ENCODE measurements at places on chromosomes 7 and 10. TPM values are rescaled to one million over a fixed set of nuclear protein-coding genes. Genes with fewer than 3 reads are reported as not detected.

DNA sequence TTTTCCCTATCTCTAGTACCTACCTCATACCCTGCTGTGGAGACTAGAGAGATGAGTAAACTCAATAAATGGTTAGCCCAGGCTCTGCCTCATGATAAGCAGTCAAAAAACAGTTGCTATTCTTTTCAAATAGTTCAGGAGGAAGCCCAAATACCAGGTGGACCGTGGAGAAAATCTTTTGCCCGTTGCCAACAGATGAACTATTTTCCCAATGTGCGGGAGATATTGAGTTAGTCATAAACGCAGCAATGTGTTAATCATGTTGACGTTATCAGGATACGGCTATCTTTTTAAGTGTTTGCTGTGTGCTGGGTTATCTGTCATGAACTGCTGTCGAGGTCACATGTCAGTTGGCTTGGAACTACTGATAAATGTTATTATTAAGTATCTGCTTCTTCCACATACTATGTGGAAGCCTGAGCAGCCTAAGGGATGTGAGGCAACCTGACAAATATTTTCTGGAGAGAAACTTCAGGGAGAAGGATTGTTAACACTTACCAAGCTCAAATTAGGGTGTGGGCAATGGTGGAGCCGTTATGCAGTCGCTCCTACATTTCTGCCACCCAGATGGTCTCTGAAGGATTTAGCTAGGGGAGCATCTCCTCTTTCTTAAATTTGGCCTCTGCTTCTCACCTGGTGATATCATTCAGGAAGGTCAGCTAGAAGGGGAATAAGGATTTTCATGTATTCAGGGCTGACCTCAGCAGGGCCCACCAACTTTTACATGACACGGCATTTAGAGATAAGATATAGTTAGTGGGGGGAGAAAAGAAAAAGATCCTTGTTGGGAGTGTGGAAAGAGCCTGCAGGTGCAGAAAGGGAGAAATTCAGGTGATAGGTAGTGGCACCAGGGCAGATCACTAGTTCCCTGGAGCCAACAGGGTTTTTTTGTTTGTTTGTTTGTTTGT is 33.5 kb upstream of the SLC26A3 start:
- no peak overlapping the region for H3K4me3 ChIP-seq
- no peak for DNase-seq
- H3K36me3 ChIP-seq, result no peaks in the 10 kb centered on the region
- no peaks in the 10 kb centered on the region for H3K4me1 ChIP-seq
- 0 out of 2 replicates have a peak, but pooled peaks cover 6% of the 10 kb centered on the region for H3K27me3 ChIP-seq
- H3K27ac ChIP-seq, result no peak overlapping the region

DNA sequence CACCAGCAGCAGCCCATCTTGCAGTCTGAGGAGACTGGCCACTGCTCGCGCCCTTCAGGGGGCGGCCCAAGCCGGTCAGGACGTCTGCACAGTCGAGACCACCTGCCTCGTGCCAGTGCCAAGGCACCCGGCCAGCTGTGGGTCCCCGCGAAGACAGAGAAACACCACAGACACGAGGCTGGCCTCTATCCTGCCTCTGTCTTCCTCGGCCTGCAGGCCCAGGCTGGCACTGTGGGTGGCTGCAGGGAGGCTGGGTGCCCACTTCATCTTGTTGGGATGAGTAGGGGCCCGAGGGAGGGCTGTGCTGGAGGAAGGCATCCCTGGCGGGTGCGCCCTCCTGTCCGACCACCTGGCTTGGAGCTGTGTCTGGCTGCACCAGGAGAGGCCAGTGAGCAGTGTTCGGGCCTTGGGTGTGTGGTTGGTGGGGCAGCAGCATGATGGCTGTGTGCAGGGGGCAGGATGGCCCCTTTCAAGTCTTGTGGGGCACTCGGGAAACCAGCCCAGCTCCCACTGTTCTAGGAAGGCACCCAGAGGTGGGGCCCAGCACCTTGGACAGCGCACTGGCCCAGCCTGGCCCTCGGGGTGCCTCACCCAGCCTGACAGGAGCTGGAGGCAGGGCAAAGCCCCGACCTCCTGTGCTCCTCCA is 7.3 kb downstream of the DPYSL4 start:
- H3K36me3 ChIP-seq, result no peaks in the 10 kb centered on the region
- H3K27me3 ChIP-seq, result peaks cover 2% of the 10 kb centered on the region
- no peaks in the 10 kb centered on the region for H3K4me1 ChIP-seq
- H3K27ac ChIP-seq, result no peak overlapping the region
- peak; percentile 9 for DNase-seq

- peak; percentile 79 for DNase-seq
- H3K27ac ChIP-seq, result no peak overlapping the region
- H3K27me3 ChIP-seq, result no peaks in the 10 kb centered on the region
- peaks cover 17% of the 10 kb centered on the region for H3K4me1 ChIP-seq
- H3K4me3 ChIP-seq, result no peak overlapping the region
- H3K36me3 ChIP-seq, result peaks cover 6% of the 10 kb centered on the region
Measured at GRCh38 chr7:1058821-1059199, 14.5 kb downstream of the GPR146 start.

The MYPN gene
- 0.39 TPM for total RNA-seq

DNA sequence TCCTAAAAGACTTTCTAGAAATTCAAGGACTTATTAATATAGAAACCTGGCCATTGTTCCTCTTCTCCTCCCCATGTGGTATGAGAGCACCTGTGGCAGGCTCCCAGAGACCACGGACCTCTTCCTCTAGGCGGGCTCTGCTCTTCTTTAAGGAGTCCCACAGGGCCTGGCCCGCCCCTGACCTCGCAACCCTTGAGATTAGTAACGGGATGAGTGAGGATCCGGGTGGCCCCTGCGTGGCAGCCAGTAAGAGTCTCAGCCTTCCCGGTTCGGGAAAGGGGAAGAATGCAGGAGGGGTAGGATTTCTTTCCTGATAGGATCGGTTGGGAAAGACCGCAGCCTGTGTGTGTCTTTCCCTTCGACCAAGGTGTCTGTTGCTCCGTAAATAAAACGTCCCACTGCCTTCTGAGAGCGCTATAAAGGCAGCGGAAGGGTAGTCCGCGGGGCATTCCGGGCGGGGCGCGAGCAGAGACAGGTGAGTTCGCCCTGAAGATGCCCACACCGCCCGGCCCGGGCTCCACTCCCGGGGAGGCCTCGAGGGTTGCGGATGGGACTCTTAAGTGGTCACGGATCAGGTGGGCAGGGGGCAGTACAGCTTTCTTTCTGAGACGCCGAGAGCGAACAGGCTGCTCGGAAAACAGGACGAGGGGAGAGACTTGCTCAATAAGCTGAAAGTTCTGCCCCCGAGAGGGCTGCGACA is at the start of gene SLC26A4:
Gene SLC26A4 (plus strand): TSS at position 448 of the 700 bp plus-strand sequence. CDS start 814 bp downstream, outside the sequence.
- no peak for DNase-seq
- H3K27ac ChIP-seq, result no peak within 1 kb of the TSS
- peak within 1 kb of the TSS; percentile 28 for H3K4me3 ChIP-seq
- H3K4me1 ChIP-seq, result peaks cover 23% of the 10 kb centered on the region

The SHH gene
- total RNA-seq, result not detected

GRCh38 chr7:5613607-5614006 is 167.9 kb downstream of the RNF216 start:
- H3K4me3 ChIP-seq, result no peak overlapping the region
- H3K27me3 ChIP-seq, result no peaks in the 10 kb centered on the region
- no peaks in the 10 kb centered on the region for H3K36me3 ChIP-seq
- DNase-seq, result no peak

GRCh38 chr7:133268355-133268754 is 15.5 kb downstream of the EXOC4 start:
- H3K4me3 ChIP-seq, result no peak overlapping the region
- H3K4me1 ChIP-seq, result no peaks in the 10 kb centered on the region
- H3K27ac ChIP-seq, result no peak overlapping the region
- H3K27me3 ChIP-seq, result no peaks in the 10 kb centered on the region
- no peaks in the 10 kb centered on the region for H3K36me3 ChIP-seq

The CPEB3 gene
- total RNA-seq, result 0.82 TPM

DNA sequence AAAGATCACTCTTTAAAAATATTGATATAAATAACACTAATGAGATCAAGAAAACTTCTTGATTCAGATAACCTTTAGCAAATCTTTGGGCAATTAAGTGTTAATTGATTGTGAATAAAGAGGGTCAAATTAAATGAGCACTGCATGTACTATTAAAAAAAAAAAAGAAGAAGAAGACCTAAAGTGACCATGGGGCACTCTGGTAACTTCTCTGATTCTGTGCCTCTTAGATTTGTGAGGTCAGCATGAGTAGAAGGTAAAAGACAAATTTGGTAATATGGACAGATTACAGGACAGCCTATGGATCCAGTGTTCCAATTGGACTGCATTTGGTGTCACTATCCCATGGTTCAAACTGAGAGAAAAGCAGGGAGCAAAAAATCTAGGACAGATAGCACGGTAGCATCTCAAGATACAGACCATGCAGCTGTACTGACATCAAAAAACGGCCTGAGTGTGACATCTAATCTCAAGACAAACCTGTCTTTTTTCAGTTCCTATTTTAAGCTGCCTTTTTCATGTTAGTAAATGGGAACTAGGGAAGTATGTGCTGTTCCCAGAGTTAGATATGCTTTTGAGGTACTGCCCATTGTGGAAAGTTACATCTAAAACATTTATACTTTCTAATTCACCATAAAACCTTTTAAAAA is 128.0 kb downstream of the KCND2 start:
- no peak overlapping the region for H3K27ac ChIP-seq
- no peak for DNase-seq
- no peaks in the 10 kb centered on the region for H3K36me3 ChIP-seq
- H3K4me3 ChIP-seq, result no peak overlapping the region

DNA sequence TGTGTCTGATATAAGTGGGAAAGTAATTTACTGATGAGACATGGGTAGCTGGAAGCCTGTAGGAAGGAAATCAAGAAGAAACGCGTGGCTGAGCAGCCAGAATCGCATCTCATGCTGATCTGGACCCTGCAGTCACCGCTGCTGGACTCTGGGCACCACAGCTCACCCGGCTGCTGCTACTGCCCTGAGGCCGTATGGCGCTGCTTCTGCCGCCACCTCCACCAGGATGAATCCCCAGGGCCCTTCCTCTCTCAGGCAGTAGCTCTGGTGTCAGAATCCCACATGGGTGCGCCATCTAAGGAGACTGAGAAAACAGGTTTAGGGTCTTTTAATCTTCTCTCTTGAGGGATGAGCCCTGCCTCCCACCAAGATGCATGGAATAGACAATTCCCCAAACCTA is 70.3 kb upstream of the AGK start:
- H3K4me1 ChIP-seq, result no peaks in the 10 kb centered on the region
- no peak overlapping the region for H3K4me3 ChIP-seq
- no peaks in the 10 kb centered on the region for H3K36me3 ChIP-seq
- no peaks in the 10 kb centered on the region for H3K27me3 ChIP-seq

GRCh38 chr10:14063531-14064285 is 267.0 kb downstream of the FRMD4A start:
- no peak for DNase-seq
- peaks cover 9% of the 10 kb centered on the region for H3K27me3 ChIP-seq
- H3K4me3 ChIP-seq, result no peak overlapping the region
- no peak overlapping the region for H3K27ac ChIP-seq
- no peaks in the 10 kb centered on the region for H3K36me3 ChIP-seq

The GPRIN2 gene
- 0.42 TPM for total RNA-seq

The VWA2 gene
- not detected for total RNA-seq

DNA sequence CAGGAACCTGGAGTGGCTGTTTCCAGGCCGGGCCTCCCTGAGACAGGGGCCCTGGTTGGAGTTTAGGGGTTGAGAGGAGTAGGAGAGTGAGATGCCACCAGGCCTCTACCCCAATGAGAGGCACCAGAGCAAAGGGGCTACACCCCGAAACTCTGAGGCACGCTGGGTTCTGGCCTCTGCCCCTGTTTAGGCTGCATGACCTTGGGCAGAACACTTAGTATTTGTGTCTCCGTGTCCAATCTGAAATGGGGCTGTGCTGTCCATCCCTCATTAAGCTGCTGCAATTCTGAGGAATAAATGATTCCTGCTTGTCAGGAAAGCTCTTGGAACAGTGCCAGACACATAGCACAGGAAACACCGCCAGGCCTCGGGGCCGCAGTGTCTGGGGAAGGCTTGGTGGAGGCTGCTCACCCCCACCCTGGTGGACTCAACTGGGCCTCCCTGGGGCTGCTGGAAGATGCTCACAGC is 40.5 kb upstream of the SAMD8 start:
- H3K4me3 ChIP-seq, result no peak overlapping the region
- H3K36me3 ChIP-seq, result no peaks in the 10 kb centered on the region
- H3K4me1 ChIP-seq, result peaks cover 12% of the 10 kb centered on the region
- no peaks in the 10 kb centered on the region for H3K27me3 ChIP-seq
- no peak for DNase-seq

The OGDHL gene
- not detected for total RNA-seq

- no peak overlapping the region for H3K27ac ChIP-seq
- no peak for DNase-seq
- H3K36me3 ChIP-seq, result no peaks in the 10 kb centered on the region
- no peak overlapping the region for H3K4me3 ChIP-seq
Measured at GRCh38 chr10:118769898-118770600, 15.3 kb upstream of the CACUL1 start.

DNA sequence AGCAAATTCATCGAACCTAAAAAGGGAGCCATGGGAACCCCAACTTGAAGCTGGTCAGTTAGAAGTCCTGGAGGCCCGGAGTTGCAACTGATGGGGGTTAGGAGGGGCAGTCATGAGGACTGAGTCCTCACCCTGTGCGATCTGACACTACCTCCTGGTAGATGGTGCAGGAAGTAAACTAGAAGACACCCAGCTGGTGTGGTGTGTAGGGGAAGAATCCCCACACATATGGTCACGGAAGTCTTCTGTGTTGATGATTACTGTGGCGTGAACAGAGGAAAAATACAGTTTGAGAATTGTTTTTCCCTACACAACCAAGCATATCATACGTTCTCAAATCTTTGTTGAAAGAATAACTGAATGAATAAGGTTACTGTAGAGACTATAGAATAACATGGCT is 164.6 kb upstream of the KCTD7 start:
- H3K36me3 ChIP-seq, result no peaks in the 10 kb centered on the region
- no peak for DNase-seq
- no peaks in the 10 kb centered on the region for H3K4me1 ChIP-seq

GRCh38 chr10:33421789-33422462 is 87.5 kb upstream of the NRP1 start:
- peak overlapping the region; percentile 47 for H3K27ac ChIP-seq
- H3K4me3 ChIP-seq, result no peak overlapping the region
- H3K27me3 ChIP-seq, result no peaks in the 10 kb centered on the region
- no peaks in the 10 kb centered on the region for H3K36me3 ChIP-seq

- no peak overlapping the region for H3K4me3 ChIP-seq
- DNase-seq, result peak; percentile 58
Measured at GRCh38 chr10:95247200-95247880, 43.5 kb downstream of the PDLIM1 start.

DNA sequence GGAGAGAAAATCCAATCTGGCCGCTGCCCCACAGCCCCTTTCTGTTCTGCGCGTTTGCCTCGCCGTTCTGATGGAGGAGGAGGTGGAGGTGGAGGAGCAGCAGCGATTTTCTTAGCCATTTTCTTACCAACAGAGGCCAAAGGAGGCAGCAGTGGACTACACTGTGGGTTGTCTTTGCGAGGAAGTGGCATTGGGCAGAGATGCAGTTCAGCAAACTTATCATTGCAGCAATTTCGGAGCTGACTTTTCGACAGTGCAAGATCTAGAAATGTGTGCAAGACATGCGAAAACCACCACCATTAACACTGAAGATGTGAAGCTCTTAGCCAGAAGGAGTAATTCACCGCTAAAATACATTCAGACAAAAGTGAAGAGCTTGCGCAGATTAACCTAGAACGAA is 1.9 kb upstream of the ARL4A start:
- no peak overlapping the region for H3K4me3 ChIP-seq
- H3K27ac ChIP-seq, result no peak overlapping the region
- H3K36me3 ChIP-seq, result peaks cover 5% of the 10 kb centered on the region
- no peaks in the 10 kb centered on the region for H3K27me3 ChIP-seq
- DNase-seq, result no peak

The TAS2R41 gene
- not detected for total RNA-seq

All from SJSA1 (cell line).